ENCODE measurements at places on chromosomes 13 and 19.
A peak's percentile ranks its signal among the peaks of the same experiment; 100 is the strongest.

DNA sequence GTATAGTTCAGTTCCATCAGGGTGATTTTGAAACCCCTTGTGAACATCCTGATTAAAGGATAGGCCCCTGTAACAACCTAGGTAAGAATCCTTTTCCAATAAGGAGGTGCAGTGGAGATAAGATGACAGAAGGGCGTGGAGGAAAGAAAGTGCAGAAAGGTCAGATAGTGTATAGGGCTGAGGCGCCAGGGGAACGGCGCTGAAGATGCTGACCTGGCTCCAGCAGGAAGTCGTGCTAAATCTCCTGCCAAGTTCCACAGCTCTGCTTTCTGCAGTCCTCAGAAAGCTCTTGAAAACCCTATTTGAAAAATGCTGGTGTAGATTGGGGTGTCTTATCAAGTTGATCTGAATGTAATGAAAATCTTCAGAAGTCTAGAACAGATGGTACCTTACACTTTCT is 221.7 kb downstream of the COG6 start:
- DNase-seq = no peak

- DNase-seq = no peak
These were observed 562.1 kb downstream of the TBC1D4 start for GRCh38 chr13:74919914-74920313.

DNA sequence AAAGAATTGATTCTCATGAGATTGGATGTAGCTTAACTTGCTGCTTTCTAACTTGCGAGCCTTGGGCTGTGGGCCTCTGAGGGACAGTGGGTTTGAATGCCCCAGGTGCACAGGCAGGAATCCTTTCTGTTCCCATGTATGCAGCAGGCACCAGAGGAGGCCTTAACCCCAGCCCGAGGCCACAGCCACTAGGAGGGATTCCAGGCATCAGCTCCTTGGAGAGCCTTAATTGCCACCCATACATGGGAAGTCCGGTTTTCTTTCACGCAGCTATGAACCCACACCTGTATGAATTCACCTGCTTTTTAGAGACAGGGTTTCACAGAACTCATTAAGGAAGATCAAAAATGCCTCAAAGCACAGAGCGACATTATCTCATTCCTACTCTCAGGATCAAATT is 117.9 kb downstream of the CRYL1 start:
- DNase-seq = no peak

GRCh38 chr13:73519396-73520116 is 460.8 kb downstream of the KLF5 start:
- no peak for DNase-seq

GRCh38 chr13:112960706-112961105 is 8.3 kb upstream of the MCF2L start:
- DNase-seq = no peak

DNA sequence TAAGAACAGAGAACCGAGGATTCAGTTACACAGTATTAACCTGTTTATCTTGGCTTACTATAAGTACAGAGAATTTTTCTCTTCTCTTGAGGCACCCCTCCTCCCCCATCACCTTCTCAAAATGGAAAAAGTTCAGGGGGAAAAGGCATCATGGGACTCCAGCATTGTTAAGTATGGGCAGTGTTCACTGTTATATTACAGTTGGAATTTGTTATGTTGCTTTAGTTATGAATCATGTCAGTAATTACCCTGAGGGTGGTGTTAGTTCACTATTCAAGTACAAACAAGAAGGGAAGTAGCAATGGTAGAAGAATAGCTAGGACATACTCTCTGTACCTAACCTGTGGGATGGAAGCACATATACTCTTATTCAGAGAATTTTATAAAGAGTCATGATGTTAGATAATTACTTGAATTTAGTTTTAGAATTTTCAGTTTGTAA is 12.0 kb downstream of the LPAR6 start:
- DNase-seq = peak; percentile 27

GRCh38 chr13:111337206-111337605 is 16.8 kb downstream of the TEX29 start:
- no peak for DNase-seq

GRCh38 chr13:37608750-37609339 is 10.3 kb upstream of the POSTN start:
- DNase-seq = no peak
